Endodermal cell (in vitro differentiated cells): ENCODE measurements at places on chromosomes 1 and 21.

GRCh38 chr1:4164965-4165364 lies 264.9 kb upstream of the C1orf174 start:
- no peak for DNase-seq

DNA sequence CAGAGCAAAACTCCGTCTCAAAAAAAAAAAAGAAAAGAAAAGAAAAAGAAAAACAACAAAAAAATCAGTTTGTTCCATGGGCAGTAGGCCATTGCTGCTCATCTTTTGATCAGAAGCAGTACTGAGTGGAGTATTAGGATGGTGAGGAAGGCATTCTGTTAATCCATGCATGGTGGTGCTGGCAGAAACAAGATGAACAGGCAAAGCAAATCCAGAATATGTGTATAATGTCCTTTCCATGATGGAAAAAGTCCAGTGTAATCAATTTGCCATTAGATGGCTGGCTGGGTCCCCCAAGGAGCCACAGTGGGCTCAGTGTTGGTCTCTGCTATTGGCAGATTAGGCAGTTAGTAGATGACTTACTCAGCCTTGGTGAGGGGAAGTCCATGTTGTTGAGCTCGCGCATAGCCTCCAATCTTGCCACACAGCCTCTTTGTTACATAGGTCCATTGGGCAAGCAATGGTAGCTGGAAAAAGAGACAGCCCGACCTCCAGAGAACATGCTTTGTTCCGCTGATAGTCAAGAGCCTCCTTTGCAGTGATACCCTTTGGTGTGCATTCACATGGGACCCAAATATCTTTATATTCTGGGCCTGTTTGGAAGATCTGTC lies 23.3 kb downstream of the H3-3A start:
- no peak for DNase-seq

DNA sequence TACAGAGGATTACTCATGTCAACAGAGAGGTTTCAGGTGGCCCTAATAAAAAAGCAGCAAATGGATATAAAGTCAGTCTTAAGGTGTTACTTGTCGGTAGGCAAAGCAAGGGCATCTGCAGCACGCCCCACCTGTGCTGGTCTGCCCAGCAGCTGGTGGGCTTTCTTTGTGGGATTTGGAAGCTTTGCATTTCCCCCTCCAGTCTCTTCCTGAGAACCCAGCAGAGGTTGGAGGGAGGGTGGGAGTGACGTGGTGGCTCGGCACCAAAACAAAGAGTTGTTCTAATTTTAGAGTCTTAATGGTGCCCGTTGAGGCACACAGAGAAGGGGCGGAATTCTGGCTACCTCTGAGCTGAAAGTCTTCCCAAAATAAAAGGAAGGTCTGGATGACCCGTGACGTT lies 4.8 kb upstream of the PCBP3 start:
- DNase-seq = no peak

DNA sequence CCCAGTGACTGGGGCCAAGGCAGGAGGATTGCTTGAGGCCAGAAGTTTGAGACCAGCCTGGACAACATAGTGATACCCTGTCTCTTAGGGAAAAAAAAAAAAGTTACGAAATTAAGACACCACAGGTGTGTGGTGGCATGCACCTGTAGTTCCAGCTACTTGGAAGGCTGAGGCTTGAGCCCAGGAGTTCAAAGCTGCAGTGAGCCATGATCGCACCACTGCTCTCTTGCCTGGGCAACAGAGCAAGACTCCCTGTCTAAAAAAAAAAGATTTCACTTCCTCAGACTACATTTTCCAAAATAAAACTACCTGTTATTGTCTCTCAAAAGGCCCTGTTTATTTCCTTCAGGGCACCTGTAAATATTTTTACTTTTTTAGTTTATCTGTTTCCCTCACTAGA lies 4.7 kb upstream of the STK40 start:
- DNase-seq = no peak

- DNase-seq = no peak
These were observed 13.5 kb downstream of the MOV10 start for GRCh38 chr1:112687785-112688496.

DNA sequence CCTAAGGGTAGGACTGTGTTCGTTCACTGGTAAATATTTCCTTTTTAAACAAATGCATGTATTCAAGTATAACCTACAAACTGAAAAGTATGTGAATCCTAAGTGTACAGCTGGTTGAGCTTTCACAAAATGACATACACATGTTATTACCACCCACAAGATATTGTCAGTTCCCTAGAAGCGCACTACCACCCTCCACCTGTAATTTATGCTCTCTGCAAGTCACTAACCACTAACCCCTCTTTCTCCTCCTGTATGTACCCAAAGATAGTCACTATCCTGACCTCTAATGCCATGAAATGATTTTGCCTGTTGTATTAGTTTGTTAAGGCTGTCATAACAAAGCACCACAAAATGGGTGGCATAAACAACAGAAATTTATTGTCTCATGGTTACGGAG lies 82.8 kb upstream of the CHODL start:
- DNase-seq = no peak

DNA sequence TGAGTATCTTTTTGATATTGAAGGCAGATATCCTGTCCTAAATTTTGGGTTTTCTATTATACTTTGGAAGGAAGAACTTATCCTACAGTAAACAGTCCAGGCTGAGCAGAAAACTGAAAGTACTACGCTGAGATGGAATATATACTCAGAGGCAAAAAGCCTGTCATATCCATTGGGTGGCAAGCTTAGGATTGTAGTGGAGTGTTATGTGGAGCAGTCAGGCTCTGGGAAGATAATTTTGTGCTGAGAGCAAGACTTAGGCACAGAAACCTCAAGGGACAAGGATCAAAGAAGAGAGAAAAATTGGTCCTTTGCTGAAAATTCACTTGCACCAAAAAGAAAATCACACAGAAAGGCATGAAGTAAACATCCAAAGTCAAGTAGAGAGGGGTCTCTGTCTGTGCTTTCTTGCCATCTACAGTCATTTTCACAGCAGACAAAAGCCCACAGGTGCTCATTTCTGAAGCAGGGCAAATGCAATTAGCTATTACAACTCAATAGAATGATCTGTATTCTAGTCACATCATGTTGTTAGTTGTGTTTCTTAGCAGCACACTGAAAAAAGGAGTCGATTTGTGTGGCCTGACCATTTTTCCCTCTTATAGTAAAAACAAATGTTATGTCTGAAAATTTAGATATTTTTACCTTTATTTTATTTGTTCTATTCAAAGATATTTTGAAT lies 38.5 kb downstream of the CRB1 start:
- DNase-seq = no peak

GRCh38 chr1:1110561-1110971 lies 5.3 kb downstream of the C1orf159 start:
- no peak for DNase-seq

DNA sequence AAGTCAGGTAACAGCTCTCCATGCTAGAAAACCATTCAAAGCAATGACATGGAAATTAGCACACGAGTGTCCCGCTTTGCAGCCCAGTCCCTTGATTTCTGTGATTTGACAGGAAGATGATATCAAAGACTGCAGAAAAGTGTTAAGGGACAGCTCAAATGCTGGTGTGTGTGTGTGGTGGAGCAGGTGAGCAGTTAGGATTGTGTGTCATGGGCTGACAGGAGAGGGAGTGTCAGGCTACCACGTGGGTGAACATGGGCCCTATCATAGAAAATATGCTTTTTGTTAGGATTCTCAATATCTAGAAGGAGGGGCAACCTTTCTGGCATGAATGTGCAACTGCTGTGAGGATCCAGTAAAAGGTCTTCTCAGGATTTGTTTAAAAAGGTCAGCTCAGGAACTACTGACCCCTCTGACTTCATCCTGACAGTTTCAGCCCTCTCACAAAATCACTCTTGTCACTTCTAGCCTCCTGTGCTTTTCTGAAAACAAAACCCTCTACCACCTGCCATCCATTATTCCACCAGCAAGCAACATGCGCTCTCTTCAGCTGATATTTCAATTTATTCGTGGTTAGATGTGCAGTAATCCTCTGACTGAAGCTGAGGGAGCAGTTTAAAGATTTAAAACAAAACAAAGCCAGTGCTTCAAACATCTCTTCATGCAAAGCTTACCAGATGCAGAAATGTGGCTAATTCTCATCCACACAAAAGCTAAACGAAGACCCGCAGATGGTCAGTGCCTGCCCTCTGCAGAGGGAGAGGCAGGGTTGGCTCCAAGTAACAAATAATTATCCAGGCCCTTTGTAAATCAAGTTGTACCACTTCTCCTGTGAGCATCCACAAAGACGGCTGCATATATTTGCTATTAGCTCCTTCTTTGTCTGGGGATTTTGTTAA lies 397.9 kb downstream of the PTBP2 start:
- peak; percentile 49 for DNase-seq

DNA sequence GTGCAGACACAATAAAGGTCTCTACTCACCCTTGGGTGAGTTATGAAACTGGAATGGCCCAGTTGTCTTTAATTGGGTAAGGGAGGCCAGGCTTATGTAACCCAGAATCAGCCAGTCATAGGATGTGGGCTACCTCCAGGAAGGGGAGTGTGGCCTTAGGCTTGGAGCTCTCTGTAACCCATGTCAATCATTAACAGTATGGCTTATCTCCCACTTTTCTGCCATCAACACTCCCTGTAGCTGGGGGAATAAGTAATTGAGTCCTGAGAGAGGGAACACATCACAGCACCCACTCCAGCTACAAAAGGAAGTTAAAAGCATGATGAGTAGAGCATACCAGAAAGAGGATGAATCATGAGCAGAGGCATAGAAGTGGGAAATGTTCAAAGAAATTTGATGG lies 327.0 kb upstream of the DUSP10 start:
- DNase-seq = no peak

GRCh38 chr1:8394456-8395321 lies 76.8 kb downstream of the SLC45A1 start:
- no peak for DNase-seq

- no peak for DNase-seq
These were observed 93.7 kb upstream of the DPH5 start for GRCh38 chr1:101119289-101119688.

DNA sequence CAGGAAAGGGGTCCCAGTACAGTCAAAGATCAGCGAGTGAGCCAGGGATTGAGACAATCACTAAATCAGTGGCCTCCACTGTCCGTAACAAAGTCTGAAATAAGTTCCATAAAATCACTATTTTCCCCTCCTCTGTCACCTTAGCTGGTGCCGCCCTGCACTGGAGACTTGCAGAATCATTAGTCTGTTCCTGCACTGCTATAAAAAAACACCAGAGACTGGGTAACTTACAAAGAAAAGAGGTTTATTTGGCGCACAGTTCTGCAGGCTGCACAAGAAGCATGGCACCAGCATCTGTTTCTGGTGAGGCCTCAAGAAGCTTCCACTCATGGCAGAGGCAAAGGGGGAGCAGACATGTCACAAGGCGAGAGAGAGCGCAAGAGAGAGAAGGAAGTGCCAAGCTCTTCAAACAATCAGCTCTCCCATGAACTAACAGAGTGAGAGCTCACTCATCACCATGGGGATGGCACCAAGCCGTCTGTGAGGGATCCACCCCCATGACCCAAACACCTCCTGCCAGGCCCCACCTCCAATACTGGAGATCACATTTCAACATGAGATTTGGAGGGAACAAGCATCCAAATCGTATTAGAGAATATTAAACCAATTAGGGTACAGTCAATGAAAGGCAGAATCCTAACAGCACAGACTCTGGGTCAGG lies 129.8 kb upstream of the TIAM1 start:
- no peak for DNase-seq

DNA sequence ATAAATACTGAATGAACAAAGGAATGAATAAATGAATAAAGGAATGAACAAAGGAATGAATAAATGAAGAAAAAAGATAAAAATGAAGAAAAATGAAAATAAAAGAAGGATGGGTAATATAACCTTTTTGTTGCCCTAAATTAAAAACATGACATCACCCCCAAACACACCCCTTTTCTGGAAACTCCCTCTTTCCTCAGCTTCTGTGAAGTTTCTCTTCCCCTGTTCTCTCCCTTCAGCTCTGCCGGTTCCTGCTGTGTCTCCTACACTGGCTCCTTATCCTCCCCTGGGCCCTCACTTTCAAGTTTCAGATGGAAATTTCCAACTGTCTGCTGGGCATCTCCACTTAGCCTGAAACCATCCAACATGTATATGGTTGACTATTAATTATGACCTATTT lies 37.9 kb downstream of the RAB3B start:
- no peak for DNase-seq

DNA sequence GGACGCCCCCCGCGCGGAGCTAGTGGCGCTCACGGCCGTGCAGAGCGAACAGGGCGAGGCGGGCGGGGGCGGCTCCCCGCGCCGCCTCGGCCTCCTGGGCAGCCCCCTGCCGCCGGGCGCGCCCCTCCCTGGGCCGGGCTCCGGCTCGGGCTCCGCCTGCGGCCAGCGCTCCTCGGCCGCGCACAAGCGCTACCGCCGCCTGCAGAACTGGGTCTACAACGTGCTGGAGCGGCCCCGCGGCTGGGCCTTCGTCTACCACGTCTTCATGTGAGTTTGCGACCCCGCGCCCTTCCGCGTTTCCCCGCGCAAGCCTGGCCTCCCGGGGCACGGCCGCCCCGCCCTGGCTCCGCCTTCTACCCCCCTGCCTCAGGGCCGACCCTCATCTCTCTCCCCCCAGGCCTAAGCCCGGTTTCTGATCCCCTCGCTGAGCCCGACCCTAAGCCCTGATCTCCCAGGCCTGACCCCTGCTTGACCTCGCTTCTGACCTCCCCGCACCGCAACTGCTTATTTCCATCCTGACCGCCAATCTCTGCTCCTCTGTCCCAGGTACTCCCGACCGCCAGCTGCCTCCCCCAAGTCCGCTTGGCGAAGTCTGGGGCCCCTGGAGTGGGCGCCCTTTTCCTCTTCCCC lies 669 bp downstream of the KCNQ4 start:
- peak; percentile 81 for DNase-seq

DNA sequence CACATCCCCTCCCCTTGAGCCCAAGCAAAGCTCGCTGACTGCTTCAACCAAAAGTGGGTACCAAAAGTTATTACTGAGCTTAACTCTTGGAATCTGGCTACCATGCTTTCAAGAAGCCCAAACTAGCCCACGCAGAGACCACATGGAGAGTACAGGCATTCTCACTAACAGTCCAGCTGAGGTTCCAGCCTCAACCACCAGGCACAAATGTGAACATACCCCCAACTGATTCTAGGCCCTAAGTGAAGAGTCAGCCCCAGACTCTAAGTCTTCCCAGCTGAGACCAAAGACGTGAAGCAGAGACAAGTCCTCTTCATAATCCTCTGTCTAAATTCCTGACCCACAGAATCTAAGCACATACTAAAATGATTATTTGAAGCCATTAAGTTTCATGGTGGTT lies 36.8 kb downstream of the EVI5 start:
- DNase-seq = peak; percentile 52

- DNase-seq = no peak
These were observed 35.4 kb upstream of the ENAH start for GRCh38 chr1:225688345-225688744.

DNA sequence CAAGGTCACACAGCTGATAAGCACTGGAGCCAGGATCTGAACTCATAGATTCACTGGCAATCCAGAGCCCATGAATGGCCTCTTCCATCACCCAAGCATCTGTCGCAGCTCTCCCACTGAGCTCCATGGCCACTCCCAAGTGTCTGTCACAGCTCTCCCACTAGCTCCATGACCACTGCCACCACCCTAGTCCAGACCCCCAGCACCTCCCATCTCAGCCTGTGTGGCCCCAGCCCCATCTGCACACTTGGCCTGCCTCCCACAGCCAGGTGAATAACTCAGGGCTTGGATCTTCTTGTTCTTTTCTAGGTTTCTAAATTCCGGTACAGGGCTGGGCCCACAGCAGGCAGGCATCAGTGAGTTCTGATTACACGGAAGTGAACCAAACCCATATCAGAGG lies 76.0 kb downstream of the GLIS1 start:
- DNase-seq = no peak
